ENCODE measurements at places on chromosomes 16 and 17.

GRCh38 chr16:6165330-6165979 lies 1067.9 kb upstream of the EEF2KMT start:
- DNase-seq, result no peak

DNA sequence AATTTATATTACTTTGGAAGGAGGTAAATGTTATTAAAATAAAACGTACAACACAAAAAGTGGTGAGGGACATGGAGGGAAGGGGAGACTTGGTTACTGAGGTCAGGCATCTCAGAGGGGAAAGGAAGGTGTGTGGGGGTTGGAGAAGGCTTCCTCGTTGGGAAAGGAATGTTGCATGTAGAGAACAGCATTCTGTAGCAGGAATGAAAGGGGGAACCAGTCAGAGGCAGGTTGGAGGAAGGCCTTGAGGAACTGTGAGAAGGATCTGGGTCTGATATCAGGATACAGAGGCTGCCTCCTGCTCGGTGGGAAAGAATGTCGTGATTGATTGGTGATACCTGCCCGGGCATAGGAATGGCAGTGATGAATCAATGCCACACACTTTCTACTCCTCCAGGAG lies 103.3 kb upstream of the ZFHX3 start:
- DNase-seq, result no peak

- DNase-seq, result no peak
Measured at GRCh38 chr17:1914661-1915083, 84.9 kb downstream of the RPA1 start.

DNA sequence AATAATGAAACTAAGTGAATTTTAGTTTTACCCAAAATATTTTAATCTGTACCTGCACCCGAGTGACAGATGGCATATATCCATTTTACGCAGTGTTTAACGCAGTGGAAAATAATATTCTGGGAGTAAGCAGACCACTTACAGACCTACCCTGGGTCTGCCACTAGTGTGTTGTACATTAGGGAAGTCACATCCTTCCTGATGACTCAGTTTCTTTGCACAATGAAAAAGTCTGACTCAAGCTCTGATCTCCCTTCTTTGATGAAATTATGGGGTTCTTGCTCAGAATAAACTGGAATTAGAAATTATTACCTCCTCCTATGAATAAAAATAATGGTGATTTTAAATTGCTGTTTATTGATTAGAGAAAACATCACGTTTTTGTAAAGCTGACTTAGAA lies 123.2 kb upstream of the AXIN2 start:
- DNase-seq, result peak; percentile 49
